Inflammatory macrophage treated with lipopolysaccharide for 4 hours (primary cell): ENCODE measurements at places on chromosomes 7 and 10.

DNA sequence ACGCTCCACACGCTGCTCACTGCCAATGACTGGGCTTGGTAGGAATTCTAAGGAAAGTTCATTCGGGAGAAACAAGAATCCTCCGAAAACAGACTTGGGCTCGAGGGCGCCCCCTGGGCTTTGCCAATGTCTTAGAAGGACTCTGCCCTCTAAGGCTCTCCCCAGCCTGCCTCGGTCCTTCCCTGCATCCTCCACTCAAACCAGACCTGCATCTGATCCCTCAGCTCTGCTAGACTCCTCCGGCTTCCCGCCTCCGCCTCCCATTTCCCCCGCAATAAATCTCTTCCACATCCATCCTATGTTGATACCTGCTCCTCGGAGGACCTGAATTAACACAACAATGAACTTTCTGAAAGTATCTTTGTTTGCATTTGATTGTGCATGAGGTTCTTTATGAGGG lies 177.6 kb downstream of the PLPP4 start:
- DNase-seq, result no peak

- DNase-seq, result no peak
Observed at GRCh38 chr7:147412782-147413556, 1177.6 kb upstream of the C7orf33 start.

- no peak for DNase-seq
Observed at GRCh38 chr10:42960491-42960990, 116.3 kb upstream of the RET start.

GRCh38 chr7:111092406-111093236 lies 1.7 kb downstream of the LRRN3 start:
- no peak for DNase-seq

DNA sequence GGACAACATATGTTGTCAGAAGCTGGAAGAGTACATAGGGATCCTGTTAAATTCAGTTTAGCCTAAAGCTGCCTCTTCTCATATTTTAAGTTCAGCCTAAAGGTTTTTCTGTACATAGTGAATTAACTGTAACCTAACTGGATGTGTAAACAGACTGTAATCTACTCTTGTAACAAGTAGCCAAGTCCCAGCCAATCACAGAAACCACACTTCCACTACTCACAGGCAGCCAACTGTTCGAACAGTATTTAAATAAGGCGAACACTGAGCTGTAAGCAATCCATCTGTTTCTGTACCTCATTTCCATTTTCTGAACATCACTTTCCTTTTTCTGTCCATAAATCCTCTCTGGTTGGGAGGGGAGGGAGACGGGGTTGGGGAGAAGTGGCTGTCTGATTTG lies 15.0 kb upstream of the STN1 start:
- DNase-seq, result no peak

DNA sequence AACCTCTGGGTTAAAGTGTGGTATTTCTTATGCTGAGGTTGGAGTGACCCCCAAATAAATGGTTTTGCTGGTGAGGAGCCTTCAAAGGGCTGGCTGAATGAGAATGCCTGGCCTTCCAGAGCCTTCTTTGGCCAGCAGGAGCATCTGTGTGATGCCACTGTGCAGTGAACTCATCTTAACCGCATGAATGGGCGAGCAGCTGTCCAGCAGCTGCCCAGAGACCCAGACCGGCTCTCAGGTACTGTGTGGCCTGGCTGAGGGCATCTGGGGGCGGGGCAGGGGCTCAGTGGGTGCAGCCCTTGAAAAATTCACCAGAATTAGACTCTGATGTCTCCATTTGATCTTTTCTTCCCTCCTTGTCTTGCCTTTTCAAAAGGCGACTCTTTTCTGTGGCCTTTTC lies 59.0 kb downstream of the SYPL1 start:
- DNase-seq, result no peak

- DNase-seq, result no peak
Observed at GRCh38 chr10:124301736-124302135, 117.0 kb downstream of the OAT start.

GRCh38 chr7:137873524-137873923 lies 26.8 kb upstream of the DGKI start:
- DNase-seq, result peak; percentile 40

GRCh38 chr10:124837687-124838086 lies 36.1 kb downstream of the ABRAXAS2 start:
- no peak for DNase-seq

DNA sequence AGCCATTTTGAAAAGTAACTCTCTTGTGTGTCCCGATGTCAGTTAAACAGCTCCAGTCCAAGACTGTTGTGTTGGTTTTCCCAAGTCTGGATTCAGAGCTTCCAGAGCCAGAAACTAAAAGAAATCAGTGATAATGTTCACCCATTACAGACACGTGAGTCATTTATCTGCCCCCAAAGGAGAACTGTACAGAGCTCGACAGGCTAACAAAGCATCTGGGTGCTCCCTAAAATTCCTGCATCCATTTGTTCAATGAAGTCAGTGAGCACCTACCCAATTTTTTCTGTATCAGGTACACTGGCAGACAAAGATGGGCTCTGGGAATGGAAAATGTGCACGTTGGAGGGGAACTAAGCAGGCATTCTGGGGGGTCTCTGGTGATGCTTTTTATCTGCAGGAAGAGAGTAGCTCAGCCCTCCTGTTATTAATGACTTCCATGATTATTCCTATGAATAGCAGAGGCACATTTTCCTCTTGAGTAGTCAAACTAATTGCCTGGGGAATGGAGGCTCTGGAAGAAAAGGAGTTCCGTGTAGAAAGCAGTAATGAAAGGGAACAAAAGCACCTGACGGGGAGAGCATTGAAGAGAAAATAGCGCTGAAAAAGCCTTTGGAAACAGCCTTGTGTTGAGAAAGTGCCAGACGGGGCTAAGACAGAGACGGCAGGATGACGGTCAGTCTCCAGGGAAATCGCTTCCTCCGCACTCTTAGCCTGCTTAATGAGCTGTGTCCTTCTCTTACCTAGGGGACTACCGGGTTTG lies 75.3 kb downstream of the GAD2 start:
- no peak for DNase-seq

DNA sequence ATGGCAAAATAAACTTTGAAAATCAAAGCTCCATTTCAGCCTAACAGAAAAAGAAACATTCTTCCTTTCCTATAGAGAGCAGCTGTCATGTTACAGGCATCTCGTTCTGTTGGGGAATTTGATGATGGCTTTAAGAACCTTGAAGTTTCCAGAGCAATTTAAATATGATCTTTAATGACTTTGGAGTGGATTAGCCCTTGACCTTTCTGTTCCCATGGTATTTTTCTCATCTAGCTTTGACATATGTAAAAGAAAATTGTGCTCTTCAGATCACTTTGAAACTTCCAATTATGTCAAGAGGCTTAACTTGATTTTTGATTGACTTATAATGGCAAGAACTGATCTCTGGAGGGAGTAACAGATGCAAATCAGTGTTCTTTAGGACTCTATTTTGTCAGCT lies 157.6 kb upstream of the SEMA3E start:
- DNase-seq, result no peak

DNA sequence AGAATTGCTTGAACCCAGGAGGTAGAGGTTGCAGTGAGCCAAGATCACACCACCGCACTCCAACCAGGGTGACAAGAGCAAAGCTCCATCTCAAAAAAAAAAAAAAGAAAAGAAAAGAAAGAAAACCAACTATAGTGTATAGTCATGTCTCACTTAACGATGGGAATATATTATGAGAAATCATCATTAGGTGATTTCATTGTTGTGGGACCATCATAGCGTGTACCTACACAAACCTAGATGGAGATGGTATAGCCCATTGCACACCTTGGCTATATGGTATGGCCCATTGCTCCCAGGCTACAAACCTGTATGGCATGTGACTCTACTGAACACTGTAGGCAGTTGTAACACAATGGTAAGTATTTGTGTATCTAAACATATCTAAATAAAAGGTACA lies 8.5 kb upstream of the GALNT11 start:
- no peak for DNase-seq

GRCh38 chr7:130191791-130192190 lies 13.4 kb downstream of the TMEM209 start:
- DNase-seq, result no peak

GRCh38 chr7:15685358-15686294 lies 857 bp downstream of the MEOX2 start:
- no peak for DNase-seq

DNA sequence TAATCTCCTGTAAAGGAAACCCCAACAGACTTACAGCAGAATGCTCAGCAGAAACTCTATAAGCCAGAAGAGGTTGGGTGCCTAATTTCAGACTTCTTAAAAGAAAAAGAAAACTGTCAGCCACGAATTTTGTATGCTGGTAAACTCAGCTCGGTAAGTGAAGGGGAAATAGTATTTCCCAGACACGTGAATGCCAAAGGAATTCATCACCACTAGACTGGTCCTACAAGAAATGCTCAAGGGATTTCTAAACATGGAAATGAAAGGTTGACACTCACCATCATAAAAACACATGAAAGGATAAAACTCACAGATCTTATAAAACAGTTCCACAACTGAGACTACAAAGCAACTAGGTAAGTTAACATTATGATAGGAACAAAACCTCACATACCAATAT lies 68.6 kb downstream of the GLCCI1 start:
- DNase-seq, result no peak

DNA sequence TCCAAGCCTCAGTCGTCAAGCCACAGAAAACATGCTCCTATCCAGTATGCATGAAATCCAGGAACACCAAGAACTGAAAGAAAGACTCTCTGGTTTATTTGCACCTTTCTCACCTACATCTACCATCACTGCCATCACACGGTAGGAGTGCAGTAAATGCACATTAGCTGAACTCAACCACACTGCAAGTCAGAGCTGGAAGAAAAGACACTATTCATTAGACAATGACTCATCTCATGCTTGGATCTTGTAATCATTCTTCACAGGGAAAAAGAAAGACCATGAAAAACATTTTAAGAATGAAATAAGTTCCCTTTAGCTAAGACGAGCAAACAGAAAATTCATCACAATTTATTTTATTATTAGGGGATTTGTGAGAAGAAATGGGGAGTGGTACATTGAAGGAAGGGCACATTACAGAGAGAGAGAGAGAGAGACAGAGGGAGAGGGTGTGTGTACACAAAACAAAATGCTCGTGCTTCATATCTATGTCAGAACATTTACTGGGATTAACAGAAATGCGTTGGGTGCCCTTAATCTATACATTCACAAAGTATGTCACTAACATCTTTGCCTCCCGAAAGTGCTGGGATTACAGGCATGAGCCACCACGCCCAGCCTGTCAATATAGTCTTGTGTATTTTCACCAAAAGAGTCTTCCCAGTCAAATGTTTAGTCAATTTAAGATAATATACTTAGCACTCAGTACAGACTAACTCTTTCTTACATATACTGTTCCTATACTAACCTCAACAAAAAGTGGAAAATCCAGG lies 324.9 kb downstream of the PARD3 start:
- DNase-seq, result no peak

DNA sequence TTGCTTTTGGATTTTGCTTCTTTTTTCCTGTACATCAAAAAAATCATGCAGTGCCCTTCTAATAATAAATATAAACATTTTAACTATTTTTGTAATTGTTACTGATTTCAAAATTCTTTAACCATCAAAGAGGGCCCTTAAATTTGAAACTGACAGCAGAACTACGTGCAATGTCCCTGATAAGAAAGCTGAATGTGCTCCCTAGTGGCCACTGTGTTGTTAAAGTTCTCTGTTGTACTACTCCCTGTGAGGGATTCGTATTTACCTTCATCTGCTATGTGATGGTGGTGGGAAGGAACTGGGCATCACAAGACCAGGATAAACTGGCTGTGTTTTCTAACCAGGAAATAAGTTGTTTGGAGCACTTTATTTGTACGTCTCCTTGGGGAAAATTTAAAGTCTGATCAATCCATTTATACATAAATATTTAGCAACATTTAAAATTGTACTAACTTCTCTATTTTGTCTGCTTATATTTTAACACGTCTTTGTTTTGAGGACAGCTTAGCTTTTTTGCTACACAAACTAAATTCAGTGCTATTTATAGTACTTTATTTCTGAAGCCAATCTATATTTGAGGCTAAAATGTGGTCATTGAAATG lies 322.4 kb downstream of the HGF start:
- DNase-seq, result peak; percentile 29

- DNase-seq, result no peak
Observed at GRCh38 chr10:114767986-114768821, 53.4 kb upstream of the FHIP2A start.

- DNase-seq, result no peak
Observed at GRCh38 chr10:51485668-51486067, 213.7 kb downstream of the CSTF2T start.

- DNase-seq, result no peak
Observed at GRCh38 chr7:74103219-74103772, 19.7 kb downstream of the LIMK1 start.

DNA sequence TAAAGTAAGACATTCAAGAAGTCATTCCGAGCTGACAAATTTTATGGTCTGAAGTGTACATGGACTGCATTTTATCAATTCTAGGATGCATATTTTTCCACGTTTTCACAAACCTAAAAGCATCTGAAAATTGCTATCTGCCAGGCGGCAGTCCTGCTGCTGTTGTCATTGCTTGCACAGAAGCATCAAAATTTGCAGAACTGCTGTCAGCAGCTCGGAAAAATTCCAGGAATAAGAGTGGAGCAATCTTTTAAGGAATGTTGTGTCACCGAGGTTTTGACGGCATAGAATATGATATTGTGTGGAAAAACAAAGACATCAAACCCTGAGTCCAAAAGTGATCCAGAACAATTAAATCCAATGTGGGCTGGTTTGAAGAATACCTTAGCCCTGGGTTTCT lies 61.4 kb downstream of the CHCHD3 start:
- DNase-seq, result no peak

- no peak for DNase-seq
Observed at GRCh38 chr7:103025341-103025740, 49.3 kb downstream of the FBXL13 start.

GRCh38 chr10:94102436-94102835 lies 108.7 kb downstream of the PLCE1 start:
- no peak for DNase-seq

- peak; percentile 50 for DNase-seq
Observed at GRCh38 chr7:17934612-17935240, 5.6 kb downstream of the SNX13 start.

DNA sequence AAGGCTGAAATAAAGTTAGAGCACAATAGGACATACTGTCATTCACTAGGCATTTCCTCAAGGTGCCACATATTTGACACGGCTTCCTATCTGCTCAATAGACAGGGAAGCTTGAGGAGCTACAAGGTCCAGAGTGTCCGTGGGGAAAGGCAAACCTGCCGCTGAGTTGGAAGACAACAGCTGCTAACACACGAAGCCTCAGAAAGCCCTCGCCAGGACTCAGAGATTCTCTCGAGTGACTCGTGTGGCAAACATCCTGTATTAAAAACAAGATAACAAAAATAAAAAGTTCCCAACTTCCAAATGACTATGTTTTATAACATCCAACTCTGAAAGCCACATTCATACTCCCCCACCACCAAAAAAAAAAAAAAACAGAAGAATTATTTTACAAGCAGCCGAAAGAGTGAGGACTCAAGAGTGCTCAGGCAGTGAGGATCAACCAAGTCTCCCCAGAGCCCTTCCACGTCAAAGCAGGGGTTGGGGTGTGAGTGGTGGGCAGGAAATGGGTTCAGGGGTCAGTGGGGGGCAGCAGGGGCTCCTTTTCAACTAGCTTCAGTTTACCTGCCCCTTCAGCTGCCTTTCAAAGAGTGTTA lies 67.6 kb downstream of the STK17A start:
- DNase-seq, result no peak

GRCh38 chr7:151769188-151769821 lies 107.6 kb downstream of the PRKAG2 start:
- no peak for DNase-seq

- no peak for DNase-seq
Observed at GRCh38 chr7:22016507-22016906, 70.8 kb upstream of the CDCA7L start.

GRCh38 chr10:71432956-71433767 lies 36.4 kb downstream of the CDH23 start:
- DNase-seq, result no peak
